NCI-H460 (cell line): ENCODE measurements at places on chromosomes 1 and 21.

- no peak for DNase-seq
These were observed 2.0 kb downstream of the SCMH1 start for GRCh38 chr1:41239988-41240610.

DNA sequence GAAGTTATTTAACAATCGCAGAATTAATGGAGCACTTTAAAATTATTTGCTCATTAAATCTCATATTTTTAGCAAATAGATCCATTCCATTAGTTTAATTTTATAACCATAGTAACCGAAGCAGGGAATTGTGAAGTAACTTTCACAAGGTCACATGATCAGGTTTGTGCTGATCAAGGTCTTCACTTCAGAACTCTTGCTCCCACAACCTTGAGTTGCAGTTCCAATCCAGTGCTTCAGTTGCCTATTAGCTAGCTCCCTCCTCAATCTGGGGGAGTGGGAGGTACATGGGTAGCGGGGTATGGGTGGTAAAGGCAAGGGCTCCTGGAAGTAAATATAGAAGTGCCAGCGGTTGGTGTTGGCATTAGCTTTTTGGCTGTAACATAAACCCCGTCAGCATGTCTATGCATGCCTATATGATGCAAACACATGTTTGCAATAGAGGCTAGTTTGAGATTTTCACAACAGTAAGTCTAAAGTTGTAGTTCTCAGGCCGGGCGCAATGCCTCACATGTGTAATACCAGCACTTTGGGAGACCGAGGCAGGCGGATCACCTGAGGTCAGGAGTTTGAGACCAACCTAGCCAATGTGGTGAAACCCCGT lies 5.8 kb downstream of the ATP5IF1 start:
- no peak for DNase-seq

DNA sequence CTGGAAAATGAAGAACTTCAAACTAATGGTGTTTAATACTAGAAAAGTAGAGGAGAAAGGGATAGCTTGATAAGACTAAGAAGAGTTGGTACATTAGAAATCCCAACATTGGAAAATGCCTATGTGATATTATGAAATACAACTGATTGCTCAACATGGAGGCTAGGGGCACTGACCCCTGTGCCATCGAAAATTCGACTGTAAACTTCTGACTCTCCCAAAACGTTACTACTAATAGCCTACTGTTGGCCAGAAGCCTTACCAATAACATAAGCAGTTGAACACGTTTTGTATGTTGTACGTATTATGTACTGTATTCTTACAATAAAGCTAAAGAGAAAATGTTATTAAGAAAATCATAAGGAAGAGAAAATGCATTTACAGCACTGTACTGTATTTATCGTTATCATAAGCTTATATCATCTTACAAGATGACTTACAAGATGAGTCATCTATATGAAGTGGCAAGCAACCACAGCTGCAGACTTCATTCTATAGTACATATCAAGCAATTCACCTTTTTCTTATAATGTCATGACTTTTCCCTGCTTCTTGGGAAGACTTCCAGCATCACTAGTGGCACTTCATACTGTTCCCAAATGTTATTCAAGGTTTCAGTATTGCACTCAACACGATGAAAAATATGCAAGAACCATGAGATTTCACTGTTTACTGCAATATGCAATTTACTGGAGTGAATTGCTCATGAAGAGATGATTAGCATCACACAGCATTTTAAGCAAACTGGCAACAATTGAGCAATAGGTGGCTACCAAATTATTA lies 12.9 kb upstream of the CTSK start:
- DNase-seq: no peak

- DNase-seq: no peak
These were observed 97.2 kb upstream of the KCNK1 start for GRCh38 chr1:233516732-233517131.

- no peak for DNase-seq
These were observed 1114.2 kb downstream of the PLA2G4A start for GRCh38 chr1:187942986-187943385.

- no peak for DNase-seq
These were observed 15.9 kb downstream of the BCAN start for GRCh38 chr1:156657741-156658319.

- DNase-seq: no peak
These were observed 24.9 kb downstream of the ZNF281 start for GRCh38 chr1:200384818-200385390.

DNA sequence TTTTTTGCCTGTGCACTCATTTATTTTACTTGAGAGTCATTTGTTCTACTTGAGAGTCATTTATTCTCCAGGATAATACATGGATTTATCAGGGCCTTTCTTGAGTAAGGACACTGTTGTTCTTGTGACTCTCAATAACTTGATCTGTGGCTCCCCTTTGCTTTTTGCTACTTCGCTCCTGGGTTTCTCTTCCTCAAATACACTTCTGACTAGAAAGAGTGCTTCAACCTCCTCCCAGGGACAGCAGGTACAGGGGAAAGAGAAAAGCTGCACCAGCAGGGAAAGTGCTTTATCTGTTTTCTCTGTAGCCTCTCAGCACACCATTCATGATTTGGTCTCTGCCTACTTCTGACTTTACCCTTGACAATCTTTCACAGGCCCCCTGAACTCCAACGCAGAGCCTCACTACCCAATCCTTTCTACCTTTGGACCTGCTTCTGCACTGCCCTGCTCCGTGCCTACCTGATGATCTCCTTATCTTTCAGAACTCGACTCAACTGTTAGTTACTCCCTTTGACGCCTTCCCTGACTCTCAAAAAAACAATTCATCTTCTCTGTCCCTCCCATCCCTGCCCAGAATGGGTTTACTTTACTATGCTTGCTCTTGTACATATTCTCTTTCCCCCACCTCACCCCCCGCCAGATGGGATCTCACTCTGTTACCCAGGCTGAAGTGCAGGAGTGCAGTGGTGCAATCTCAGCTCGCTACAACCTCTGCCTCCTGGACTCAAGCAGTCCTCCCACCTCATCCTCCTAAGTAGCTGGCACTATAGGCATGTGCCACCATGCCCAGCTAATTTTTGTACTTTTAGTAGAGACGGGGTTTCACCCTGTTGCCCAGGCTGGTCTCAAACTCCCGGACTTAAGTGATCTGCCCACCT lies 15.6 kb upstream of the PIGM start:
- no peak for DNase-seq

DNA sequence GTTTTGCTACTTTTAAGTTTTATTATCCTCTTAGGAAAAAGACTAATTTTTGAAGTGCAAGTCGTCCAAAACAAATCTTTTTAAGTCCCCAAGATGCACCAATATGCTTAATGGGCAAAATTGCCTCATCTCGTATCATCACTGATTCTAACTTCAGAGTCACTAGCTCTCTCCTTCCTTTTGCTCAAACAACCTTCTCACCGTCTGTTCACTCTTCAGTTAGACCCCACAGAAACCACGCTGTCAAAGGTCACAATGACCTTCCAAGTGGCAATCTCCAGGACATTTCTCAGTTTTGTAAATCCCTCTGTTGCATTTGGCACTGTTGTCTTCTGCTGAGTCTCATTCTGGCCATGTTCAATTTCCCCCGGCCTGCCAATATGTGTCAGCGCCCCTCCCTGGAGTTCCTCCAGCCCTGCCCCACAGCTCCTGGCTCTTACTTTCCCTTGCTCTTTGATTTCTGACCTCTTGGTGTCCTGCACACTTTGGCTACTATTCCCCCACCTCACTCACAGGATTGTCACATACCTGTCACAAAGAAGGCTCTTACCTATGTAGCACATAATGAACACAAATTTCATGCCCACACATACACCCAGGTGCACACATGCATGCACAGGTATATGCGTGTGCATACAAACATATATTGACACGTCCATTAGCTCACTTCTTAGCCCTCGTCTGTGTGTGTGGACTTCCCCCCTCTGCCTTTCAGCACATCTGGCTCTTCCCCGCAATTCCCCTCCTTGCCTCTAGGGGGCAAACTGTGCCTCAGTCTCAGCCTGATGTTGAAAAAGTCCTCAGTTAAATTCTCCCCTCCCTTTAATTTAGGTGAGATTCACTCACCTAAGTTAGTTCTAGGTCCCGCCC lies 354.0 kb upstream of the DUSP10 start:
- DNase-seq: peak; percentile 45

DNA sequence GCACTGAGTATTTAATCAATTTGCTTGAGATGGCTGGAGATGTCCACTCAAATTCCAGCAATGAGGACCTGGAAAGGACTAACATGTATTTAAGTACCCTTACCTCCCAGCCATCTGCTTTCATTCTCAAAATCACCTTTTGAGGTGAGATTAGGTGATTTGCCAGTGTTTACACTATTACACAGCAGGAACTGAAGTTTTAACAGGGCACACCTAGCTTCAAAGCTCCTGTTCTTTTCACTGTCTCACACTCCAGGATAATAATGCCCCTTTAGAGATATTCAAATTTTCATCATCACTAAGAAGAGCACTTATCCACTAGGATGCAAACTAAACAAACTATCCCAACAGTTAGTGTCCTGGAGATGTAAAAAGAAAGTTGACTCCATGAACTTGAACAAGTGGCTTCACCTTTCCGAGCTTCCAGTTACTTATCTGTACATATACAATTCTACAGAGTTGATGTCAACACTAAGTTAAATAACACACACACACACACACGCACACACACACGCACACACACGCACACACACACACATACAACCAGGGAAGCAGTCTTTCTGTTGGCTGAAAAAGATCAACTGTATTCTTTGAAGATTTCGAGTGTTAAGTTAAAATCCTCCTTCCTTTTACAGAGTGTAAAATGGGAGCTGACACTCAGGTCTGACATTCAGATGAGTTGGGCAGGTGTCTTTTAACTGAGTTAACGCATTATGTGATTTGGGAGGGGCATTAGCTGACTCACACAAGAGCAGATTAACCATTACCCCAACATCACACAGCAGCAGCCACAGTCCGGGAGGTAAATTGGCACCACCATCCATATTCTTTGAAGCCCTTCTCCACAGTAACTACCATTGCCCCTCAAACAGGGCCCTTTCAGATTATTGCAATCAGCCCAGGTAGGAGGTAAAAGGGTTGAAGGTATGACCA lies 15.5 kb upstream of the JAK1 start:
- DNase-seq: no peak

DNA sequence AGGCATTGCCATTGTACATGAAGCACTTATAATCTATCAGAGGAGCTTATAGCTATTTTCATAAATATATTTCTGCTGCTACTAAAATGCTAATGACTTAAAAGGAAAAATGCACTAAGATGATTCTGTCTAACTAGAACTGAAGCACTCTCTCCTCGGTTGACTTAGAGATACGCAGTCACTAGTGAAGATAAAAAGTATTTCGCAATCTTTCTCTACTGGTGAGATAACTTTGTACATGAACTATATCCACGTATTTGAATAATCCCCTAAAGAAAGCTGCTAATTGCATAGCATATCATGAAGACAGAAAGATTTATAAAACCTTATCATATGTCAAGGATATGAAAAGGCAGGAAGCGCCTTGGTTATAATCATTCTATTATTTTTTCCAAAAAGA lies 658.1 kb upstream of the PRMT6 start:
- DNase-seq: no peak

DNA sequence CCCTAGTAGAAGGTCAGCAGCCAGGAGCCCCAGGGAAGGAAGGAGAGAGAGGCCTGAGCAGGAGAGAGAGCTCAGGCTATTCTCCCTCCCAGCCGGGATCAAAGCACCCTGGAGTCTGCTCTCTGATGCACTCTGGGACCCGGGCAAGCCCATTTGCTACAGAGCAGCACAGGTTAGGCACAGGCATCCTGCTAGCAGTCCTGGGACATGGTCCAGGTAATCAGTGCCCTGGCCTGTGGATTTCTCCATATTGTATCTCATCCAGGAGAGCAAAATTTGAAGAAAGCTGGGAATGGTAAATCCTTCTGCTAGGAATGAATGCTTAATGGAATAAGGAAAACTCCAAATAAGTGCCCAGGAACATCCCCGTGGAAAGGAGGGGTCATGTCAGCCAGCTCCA lies 130.3 kb downstream of the HIVEP3 start:
- no peak for DNase-seq

DNA sequence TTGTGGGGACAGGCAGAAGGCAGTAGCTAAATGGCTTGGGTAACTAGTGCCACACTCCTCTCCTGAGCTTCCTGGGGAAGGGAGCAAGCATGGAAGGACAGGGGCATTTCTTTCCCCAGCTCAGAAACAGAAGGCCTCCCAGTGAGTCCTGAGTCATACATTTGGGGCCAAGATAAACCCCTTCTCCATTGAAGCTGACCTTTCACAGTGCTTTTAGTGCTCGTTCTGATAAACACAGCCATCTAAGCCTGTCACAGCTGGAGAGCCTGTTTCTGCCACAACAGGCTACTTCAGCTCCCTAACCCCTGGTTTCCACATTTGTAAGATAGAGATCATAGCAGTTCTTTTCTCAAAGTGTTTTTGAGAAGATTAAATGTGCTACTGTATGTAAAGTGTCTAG lies 374.0 kb downstream of the LMX1A start:
- no peak for DNase-seq

GRCh38 chr1:111030590-111030989 lies 66.9 kb upstream of the LRIF1 start:
- DNase-seq: peak; percentile 44

- DNase-seq: no peak
These were observed 56.7 kb upstream of the PALMD start for GRCh38 chr1:99589186-99589636.

DNA sequence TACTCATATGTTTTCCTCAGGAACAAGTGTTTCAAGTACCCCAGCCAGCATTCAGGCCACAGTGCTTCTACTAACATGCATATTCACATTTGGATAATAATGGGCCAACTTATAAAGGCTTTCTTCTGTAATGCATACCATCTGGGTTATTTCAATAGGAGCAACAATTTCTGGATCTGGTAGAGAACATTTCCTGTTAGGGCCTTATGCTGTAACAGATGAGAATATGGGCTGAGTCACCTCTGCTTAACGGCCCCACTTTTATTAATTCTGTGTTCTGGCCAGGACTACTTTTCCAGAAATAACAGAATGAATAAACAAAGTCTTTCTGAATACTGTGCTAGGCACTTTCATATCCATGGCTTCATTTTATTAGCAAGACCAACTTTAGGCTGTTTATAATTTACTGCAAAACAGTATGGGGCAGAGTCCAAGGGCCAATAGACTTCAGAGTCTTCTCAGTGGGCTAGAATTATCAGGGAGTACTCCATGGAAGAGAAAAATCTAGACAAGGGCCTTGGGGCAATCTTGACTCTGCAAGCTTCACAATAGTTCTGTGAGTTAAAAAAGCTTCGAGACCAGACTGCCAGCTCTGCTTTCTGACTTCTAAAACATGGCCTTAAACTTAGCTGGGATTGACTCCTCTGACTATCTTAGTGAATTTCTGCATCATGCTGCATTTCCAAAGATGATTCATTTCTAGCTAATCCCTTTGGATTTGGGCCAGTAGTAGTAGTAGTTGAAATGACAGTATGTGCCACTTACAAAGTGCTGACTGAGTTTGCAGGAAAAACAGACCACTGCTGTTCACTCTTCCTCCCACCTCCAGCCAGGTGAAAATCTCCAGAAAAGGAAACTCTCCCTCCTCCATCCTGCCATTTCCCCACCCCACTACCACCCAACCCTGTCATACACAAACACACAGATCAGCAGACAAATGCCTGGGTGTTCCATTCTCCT lies 8.2 kb upstream of the SSX2IP start:
- DNase-seq: peak; percentile 60
